ENCODE measurements at places on chromosomes 3 and 15.

GRCh38 chr3:71520161-71521020 lies 63.1 kb downstream of the FOXP1 start:
- no peak for DNase-seq

DNA sequence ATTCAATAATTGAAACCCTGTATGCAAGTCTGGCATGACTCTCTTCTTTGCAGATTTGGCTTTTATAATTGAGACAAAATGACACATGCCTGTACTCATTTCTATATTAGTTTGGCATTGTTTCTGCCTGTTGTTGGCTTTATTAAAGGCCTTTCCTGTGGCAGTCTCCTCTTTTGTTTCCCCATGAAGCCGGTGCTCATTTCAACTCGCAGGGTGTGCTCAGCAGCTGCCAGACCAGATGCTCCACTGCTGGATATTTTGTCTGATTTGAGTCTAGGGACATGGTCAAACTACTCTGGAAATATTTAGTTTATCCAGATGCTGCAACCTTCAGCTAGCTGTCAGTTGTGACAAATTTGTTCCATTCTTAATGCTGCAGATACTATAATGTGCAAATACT lies 445.3 kb downstream of the NAALADL2 start:
- no peak for DNase-seq

DNA sequence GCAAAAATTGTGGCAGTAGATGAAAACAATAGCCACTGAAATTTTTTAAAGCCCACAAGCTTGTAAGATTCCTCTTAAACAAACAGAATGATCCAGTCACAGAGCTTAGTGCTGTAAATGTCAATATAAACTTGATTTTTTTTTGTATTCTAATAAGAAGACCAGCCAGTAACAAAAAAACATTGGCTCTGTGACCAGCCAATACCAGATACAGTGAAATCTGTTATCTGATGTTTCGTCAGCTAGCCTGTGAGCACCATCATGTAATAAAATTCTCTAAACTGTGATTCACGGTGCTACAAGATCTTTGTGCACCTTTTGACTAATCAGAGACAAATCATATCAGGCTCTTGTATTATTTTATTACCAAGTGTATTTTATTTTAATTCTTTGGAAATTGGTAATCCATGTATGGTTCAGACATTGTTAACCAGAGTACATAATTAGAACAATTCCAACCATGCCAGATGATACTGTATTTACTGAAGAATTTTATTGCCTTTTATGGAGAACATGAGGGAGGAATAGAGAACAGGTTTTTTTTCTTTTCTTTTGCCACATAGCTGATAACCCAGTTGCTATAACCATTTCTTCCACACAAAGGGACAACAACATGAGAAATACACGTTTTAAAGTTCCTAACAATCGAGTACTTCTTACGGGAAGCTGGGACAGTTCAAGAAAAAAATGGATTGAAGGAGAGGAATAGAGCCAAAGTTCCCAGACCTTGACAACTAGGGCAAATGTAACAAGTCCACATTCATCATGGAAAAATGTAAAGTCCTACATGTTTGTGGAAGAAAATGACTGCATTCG lies 71.9 kb downstream of the FILIP1L start:
- DNase-seq = peak; percentile 83

GRCh38 chr3:150074277-150074676 lies 103.6 kb upstream of the PFN2 start:
- no peak for DNase-seq

GRCh38 chr3:162718697-162719096 lies 1222.1 kb downstream of the OTOL1 start:
- DNase-seq = no peak

DNA sequence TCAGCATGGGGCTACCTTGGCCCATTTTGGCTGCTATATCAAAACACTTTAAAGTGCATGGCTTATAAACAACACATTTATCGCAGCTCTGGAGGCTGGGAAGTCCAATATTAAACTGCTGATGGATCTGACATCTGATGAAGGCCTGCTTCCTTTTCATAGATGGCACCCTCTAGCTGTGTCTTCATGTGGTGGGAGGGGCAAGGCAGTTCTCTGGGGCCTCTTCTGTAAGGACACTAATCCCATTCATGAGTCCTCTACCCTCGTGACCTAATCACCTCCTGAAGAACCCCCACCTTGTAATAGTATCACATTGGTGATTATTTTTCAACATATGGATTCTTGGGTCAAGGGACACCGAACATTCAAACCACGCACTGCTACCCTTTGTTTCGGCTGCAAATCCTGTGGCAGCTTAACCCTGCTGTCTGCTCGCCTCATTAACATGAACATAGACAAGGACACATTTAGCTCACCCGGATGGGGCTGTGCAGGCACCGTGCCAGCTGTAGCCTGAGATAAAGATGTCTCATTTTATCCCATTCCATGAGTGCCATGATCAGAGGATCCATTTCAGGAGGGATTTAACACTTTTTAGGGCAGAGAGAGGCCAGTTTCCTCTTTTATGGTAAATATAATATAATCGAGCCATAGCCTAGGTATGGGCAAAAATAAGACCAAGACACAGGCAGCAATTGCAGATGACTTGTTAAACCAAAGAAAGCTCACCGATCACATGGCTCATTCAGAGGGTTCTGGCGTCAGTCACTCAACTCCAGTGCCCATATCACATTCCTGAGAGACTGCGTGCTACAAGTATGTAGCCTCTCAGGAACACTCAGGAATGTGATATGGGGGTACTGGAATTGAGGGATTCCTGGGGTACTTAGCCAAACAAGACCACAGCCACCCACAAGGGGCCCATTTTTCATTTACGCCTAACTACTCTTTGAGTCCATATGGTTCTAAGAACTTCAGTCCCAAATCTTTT lies 251.1 kb upstream of the ST8SIA2 start:
- no peak for DNase-seq

DNA sequence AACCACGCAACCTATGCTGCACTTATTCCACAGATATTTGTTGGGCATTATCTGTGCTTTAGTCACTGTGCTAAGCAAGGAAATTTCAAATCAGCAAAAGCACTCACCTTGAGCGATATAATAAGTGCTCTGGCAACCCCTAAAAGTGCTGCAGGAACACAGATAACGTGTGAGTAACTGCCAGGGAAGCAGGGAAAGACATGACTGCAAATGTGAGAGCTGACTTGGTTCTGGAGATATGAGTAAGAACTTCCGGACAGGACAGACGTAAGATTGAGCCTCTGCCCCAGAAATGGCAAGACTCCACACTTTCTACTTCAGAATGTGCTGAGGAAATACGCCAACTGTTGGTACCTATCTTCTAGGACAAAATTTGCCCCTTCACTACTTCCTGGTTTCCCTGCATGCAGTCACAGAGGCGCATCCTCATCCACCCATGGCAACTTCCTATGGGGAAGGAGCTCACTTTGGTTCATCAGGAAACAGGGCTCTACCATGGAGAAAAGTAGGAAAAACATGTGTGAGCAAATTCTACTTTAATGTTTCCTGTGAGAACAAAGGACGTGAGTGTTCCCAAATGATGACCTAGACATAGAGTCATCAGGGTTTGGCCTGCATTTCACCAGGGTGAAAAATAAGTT lies 41.7 kb downstream of the AQP9 start:
- DNase-seq = no peak

DNA sequence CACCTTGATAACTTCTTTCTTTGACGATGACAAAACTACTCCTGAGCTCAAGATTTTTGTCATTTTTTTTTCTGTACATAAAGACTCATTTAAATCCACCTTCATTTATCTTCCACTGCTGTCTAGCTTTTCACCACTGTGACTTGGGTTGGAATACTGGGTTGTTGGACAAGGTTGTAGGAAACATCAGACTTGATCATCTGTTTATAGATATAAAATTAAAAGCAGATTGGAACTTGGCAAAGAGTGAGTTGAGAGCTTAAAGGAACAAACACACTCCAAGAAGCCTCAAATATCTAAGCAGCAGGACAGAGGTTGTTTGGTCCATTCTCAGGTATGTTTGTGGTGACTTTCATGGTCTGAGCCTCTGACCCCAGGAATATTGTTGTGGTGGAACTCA lies 141.7 kb upstream of the NDN start:
- no peak for DNase-seq

GRCh38 chr3:5330152-5330810 lies 142.8 kb downstream of the EDEM1 start:
- no peak for DNase-seq

DNA sequence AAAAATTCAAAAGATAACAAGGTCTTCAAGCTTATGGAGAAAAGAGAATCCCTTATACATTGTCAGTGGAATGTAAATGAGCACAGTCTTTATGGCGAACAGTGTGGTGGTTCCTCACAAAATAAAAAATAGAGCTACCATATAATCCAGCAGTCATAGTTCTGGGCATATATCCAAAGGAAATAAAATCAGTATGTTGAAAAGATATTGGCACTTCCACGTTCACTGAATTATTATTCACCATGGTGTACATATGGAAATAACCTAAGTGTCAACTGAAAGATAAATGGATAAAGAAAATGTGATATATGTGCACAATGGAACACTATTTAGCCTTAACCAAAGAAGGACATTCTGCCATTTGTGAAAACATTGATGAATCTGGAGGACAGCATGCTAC lies 1161.2 kb downstream of the ROBO2 start:
- no peak for DNase-seq

- peak; percentile 61 for DNase-seq
These were observed 20.5 kb downstream of the BOC start for GRCh38 chr3:113231827-113232253.

- DNase-seq = no peak
These were observed 322.0 kb upstream of the MANF start for GRCh38 chr3:51063053-51063452.

DNA sequence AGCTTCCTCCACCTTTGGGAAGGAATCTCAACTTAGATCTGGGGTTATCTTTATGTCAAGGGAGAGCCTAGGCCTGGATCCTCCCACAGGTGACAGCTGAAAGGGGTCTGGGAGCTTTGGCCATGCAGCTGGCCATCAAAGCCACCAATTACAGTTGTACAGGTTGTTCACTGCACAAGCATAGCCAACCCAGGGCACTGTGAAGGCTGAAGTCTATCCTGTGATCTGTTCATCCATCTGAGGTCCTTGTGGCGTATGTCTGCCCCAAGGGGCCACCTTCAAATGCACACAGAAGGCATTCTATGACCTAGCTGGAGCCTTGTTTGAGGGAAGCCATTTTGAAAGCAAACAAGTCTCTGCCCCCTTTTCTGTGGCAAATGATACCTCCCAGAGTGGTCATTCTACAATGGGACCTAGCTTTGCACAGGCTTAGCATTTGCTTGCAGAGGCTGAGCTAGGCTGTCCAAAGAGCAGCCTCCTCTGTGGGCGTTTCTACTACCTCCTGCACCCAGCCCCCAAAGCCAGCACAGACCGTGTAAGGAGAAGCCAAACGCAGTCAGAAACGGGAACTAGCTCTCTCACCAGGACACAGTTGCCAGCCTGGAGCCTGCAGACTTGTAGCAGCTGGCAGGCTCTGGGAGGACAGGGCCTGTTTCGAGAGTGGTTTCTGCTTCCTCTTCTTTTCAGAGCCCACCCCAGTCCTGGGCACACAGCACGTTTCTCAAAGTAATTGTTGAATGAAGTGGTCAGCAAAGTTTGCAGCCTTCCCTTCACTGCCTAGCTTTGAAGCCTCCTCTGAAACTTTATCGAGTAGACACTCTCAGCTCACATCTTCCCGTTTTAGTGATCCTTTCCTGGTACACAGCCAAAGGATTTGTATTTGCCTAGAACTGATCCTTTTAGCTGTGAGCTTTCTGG lies 157.3 kb upstream of the SMAD3 start:
- DNase-seq = no peak

- DNase-seq = no peak
These were observed 32.9 kb downstream of the GJD2 start for GRCh38 chr15:34721802-34722438.

DNA sequence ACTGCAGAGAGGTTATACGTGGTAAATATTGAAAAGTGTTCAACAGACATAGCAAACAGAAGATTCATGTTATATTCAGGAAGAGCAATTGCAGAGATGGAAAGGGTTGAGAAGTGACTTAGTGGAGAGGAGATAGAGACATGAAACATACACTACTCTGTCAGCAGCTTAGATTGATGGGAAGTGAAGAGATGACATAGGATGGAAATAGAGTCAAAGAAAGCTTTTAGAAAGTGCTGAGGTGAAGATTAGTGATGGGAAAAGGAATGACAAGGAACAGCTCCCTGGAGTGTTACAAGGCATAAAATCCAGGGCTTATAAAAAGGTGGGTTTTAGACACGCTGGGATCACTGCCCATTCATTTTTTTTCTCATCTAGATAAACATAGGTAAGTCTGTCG lies 17.2 kb upstream of the GOLIM4 start:
- DNase-seq = no peak

- no peak for DNase-seq
These were observed 263.2 kb downstream of the CNTN3 start for GRCh38 chr3:74351213-74351612.

DNA sequence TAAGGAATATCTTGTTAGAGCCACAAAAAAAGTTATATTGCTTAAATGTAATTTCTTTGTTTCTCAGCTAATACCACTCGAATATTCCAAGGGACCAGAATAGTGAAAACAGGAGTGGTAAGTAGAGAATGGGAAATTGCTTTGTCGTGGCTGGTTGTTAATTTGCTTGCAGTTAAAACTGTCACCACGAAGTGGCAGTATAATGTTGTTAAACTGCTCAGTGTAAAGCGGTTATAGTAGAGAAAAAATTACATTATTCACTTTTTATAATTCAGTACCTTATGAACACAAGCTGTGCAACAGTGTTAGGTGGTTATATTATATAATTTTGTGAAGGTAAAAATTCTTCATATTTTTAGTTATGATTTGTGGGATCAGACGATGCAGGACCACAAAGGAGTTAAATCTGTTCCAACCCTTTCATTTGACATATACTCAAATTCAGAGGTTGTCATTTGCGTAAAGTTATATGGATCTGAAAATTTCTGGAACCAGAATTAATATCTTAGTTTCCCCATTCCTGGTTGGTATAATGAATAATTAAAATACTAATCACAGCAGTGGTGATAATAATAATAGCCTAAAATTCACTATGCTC lies 171.8 kb downstream of the FEZF2 start:
- peak; percentile 8 for DNase-seq

DNA sequence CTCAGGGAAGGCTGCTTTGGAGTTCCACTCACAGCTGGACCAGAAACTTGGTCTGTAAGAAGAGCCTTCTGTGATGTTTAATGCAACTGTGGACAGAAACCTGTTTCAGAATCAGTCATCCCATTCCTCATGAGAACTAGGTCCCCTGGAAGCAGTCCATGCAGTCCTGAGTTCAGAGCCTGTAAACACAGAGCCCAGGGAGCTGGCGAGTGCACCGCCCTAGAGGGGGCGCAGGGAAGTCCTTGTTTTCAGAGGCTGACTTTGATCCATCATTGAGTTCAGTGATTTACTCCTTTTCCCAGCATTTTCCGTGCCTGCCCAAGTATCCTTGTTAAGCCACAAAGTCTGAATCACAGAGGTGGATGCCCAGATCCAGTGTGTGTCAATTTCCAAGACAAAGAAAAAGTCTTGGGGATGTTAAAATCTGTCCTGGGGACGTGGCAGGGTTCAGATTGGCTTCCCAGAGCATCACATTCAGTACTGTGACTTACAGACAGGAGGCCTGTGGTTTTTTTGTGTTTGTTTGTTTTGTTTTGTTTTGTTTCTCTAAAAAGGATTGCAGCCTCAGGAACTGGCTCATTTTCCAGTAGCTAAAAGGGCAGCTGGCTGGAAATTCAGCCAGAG lies 9.8 kb upstream of the TXNRD3 start:
- no peak for DNase-seq
